Coronary artery (tissue), 2 donors: ENCODE measurements at places on chromosomes 3 and 15.

- DNase-seq = peak; percentile 68
Observed at GRCh38 chr15:92899948-92900730, at the start of gene CHD2. CHD2 (plus strand) TSS chr15:92900324; CDS start chr15:92901238, 914 bp downstream.

GRCh38 chr3:41960826-41961750 is 815 bp downstream of the ULK4 start:
- peak; percentile 78 for DNase-seq

DNA sequence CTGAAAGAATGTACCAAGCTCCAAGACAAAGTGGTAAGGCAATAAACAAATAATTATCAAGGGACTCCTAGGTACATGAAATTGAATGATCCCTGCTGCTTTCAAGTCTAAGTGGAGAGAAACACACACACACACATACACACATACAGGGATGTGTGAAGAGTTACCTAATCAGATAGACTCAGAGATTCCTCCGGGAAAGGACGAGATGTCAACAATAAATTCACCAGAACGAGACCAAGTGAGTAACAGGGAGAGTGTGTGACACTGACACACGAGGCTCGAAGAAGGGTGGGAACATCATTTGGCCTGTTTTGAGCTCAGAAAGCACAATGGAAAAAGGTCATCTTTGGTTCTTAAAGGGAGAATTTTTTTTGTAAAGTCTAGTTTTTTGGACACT is 13.4 kb downstream of the LRIG1 start:
- no peak for DNase-seq

DNA sequence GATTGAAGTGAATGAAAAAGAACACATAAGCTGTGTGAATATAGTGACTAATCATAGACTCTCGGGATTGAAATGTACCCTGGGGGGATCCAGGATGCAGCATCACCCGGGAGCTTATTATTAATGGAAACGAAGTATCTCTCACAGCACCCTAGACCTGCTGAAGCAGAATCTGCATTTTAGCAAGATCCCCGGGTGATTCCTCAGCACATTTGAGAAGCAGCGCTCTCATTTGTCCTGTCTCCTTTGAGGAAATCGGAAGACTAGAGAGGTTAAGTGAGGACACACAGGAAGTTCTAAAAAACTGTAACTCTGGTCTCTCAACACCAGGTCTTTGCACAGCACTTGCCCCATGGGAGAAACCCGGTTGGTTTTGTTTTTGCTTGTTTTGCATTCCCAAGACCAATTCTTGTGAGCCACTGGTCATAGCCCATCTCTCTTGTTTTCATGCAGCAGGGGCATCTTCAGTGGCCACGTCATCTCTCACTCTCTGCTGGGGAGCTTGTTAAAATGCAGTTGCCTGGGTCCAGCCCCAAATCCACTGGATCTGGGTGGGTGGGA is 30.2 kb downstream of the ZNF710 start:
- DNase-seq = peak; percentile 54

DNA sequence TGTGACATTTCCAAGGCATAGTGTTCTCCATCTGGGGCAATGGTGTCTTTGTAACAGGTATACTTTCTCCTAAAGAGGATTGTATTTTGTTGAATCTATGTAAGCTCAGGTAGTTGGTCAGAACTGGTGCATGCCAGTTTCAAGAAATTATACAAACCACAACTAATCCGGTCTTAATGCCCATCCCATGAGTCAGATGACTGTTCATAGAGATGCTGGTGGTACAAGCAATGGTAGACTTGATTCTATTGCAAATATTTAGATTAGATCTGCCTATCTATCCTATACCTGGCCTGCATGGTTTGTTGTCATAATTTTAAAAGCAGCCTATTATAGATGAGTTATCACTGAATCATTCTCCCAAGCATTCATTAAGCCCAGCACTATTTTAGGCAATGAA is 43.5 kb downstream of the ATP13A5 start:
- DNase-seq = no peak

DNA sequence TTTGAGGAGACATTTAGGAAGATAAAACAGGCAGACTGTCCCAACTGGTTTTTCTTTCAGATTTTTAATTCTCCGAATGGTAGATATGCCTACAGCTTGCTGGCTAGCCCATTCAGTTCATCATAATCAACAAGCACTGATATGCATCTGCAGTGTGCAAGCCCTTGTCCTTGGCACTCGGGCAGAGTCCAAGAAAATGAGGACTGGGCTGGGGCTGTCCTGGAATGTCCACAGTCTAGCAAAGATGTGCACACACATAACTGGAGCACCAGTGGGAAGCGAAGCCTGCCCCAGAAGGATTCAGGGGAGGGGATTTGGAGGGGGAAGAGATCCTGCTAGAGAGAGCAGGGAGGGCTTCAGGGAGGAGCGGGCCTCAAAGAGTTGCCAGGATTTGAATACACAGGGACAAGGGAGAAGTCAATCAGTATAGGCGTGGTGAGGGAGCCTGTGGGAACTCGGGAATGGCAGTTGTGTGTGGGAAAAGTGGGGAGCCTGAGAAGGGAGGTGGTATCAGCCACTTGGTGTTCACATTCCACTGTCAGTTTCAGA is 8.7 kb downstream of the FAH start:
- DNase-seq = peak; percentile 66

DNA sequence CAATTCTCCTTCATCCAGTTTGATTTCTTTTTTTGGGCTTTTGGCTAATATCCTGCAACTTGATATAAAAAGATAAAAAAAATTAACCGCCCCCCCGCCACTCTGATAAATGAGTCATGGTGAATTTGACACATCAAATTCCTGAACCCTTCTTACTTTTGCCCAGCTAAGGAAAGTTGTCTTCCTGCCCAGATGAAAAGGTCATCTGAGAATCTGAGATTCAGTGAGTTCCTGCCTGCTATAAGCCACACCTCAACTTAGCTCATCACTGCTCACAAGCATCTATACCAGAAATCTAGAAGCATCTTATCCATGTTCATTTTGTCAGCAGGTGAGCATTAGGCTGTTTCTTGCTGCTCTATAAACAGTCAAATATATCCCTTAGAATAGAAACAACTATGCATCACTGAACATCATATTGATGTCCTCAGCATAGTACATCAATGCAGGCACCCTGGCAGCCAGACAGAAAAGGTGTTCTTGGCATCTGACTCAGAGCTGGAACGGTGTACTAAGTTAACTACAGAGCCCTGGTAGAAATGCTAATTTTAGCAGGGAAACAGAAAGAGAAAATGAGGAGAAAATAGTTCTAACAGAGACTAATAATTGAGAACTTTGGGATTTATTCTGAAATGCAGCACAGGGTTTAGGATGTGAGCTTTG is 77.1 kb downstream of the SEMA6D start:
- DNase-seq = no peak

DNA sequence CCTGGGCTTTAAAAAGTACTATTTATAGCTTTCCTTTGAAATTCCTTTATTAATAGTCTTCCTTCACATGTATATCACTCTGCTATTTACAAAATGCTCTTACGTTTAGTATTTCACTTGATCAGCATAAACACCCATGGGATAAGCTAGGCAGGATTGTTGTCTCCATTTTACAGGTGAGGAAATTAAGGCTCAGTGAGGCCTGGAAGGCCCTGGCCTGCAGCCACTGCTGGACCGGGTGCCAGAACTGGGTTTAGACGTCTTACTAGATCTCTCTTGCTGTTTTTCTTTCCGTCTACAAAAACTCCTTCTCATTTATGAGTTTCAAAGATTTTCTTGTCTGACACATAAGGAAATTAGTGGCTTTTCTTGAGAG is 236.4 kb downstream of the LPP start:
- DNase-seq = no peak

DNA sequence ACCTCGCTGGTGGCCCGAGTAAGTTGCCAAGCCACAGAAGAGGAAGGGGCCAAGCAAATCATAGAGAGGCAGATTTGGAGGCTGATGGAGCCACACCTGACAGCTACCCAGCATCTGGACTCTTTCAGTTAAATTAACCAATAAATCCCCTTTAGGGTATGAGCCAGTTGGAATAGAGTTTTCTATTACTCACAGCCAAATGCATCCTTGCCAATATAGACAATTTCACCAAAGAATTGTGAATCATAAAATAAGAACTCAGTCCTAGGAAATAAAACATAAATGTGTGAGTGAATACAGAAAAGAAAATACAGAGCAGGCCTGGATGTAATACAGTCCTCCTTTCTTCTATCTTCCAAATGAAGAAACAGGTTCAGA is 161.6 kb upstream of the ANKRD28 start:
- DNase-seq = no peak

DNA sequence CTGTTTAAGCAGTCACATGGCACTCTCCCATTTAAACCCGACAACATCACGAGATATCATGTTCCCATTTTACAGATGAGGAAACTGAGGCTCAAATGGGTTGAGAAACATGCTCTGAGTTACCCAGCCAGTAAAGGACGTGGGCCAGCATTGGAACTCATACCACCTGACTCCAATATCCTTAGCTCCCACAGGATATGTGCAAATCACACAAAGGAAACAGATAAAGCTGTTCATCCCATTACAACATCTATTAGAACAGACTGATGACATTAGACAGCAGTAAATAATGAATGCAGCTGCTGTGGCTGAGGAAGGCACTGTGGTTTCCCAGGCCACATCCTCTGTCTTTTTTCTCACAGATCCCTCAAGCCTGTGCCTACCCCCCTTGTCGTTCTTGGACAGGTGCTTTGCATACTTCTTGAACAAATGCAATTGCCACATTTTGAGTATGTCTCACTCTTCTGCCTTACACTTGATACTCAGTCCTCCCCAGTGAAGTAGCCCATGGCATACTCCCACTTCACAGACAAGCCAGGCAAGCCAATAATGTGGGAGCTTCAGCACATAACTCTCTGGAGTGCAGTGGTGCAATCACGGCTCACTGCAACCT is 17.7 kb downstream of the FRMD4B start:
- DNase-seq = no peak

GRCh38 chr3:153706706-153707105 is 414.5 kb upstream of the ARHGEF26 start:
- no peak for DNase-seq

- DNase-seq = no peak
Observed at GRCh38 chr3:155553780-155554179, 191.1 kb downstream of the PLCH1 start.

GRCh38 chr15:58535894-58536293 is 104.1 kb downstream of the LIPC start:
- DNase-seq = no peak

- no peak for DNase-seq
Observed at GRCh38 chr3:4476496-4476895, 9.4 kb upstream of the SUMF1 start.

- no peak for DNase-seq
Observed at GRCh38 chr15:85651548-85651947, 143.2 kb downstream of the KLHL25 start.
